ENCODE measurements at places on chromosomes 5 and 9.

- DNase-seq, result no peak
Measured at GRCh38 chr9:101814064-101814463, 75.6 kb upstream of the GRIN3A start.

GRCh38 chr5:68848091-68848490, 245.7 kb upstream of the SLC30A5 start:
- DNase-seq, result no peak

DNA sequence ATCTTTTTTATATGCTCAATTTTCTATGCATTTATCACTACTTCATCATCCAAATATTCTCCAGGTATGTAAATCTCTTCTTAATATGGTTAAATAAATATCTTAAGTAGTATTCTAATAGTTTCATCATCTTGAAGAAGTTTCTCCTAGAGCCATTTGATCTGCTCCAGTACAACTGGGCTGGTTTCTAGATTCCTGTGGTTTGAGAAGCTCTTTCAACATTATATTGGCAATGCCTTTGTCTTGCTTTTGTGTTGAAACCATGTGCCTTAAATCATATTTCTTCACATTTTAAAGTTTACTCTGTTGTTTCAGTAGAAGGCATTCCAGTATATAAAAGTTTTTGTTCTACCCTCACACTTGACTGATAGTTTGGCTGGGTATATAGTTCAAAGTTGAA, 27.6 kb downstream of the MBLAC2 start:
- DNase-seq, result no peak

- no peak for DNase-seq
Measured at GRCh38 chr9:108579757-108580439, 275.9 kb downstream of the ACTL7B start.

DNA sequence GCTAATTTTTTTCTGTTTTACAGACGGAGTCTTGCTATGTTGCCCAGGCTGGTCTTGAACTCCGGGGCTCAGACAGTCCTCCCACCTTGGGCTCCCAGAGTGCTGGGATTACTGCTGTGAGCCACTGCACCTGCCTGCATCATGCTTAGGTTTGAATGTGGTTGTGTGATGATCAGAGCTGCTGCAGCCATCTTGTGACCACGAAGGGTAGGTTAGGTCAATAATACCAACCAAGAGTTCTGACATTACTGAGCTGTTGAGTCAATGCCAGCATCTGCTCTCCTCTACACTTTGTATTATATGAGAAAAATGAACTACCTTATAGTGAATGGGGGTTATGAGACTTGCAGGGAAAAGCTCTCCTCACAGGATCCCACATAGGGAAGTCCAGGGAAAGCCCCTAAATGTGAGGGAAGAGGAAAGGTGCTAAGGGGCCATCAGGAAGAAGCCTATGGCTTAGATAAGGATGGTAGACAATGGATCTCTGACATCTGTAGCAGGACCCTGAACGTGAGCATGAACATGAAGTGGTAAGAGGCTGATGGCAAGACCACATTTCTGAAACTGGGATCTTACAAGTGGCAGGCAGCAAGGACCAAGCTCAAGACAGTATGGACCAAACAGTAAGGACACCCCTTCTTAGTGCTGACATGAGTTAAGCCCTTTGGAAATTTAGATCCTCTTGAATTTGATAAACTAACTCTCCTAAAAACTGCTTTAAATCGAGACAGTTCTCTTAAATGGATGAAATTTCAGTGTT, 75.7 kb upstream of the ZNF169 start:
- no peak for DNase-seq

DNA sequence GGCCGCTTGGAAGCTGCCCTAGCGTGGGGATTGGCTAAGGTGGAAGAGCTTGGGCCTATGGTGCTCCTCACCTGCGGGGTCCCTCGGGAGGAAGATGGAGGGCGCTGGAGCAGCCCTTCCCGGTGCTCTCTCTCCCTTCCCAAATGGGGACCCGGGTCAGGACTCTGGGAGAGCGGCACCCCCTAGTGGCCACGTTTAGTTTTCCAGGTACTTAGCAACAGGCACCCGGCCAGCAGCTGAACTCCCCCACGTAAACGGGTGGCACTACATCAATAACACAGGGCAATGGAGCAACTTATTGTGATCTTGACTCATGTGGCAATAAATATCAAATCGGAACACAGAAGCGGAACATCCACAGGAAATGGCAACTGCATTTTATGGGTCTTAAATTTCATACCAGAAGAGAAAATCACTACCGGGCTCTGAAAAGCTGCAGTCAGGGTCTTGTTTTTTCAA, 316.6 kb downstream of the AGTPBP1 start:
- DNase-seq, result peak; percentile 18
